Muscle of back (tissue), 13 donors: ENCODE measurements at places on chromosomes 11 and 22. TPM values are rescaled to one million over a fixed set of nuclear protein-coding genes. Genes with fewer than 3 reads are reported as not detected.

GP1BB gene
- polyA plus RNA-seq = 13.5 TPM

OR6T1 gene
- polyA plus RNA-seq = not detected

P2RY6 gene
- polyA plus RNA-seq = 2.1 TPM

USP2 gene
- polyA plus RNA-seq = 61.0 TPM

OR4A15 gene
- not detected for polyA plus RNA-seq

OR8K5 gene
- polyA plus RNA-seq = not detected

ACTN3 gene
- polyA plus RNA-seq = 28.1 TPM

MYO18B gene
- polyA plus RNA-seq = 68.0 TPM
